ENCODE measurements at places on chromosomes 16 and 17. TPM values are rescaled to one million over a fixed set of nuclear protein-coding genes. Genes with fewer than 3 reads are reported as not detected.

DNA sequence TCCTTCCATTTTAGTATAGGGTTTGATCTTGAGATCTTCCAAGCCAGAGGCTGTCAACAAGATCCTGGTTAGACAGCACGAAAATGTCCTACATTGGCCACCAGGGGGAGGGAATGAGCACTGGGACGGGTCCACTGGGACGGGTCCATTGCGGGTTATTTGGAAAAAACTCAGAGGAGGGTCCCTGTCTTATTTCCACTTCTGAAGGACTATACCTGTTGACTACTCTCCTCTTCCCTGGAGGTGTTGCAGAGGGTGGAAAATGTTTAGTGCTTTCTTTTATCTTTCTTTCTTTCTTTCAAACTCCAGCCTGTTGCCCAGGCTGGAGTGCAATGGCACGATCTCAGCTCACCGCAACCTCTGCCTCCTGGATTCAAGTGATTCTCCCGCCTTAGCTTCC is 2.5 kb downstream of the TTLL6 start:
- H3K4me3 ChIP-seq: no peak overlapping the region
- DNase-seq: peak; percentile 11
- no peak overlapping the region for H3K27ac ChIP-seq
- no peaks in the 10 kb centered on the region for H3K36me3 ChIP-seq
- H3K4me1 ChIP-seq: no peaks in the 10 kb centered on the region

DNA sequence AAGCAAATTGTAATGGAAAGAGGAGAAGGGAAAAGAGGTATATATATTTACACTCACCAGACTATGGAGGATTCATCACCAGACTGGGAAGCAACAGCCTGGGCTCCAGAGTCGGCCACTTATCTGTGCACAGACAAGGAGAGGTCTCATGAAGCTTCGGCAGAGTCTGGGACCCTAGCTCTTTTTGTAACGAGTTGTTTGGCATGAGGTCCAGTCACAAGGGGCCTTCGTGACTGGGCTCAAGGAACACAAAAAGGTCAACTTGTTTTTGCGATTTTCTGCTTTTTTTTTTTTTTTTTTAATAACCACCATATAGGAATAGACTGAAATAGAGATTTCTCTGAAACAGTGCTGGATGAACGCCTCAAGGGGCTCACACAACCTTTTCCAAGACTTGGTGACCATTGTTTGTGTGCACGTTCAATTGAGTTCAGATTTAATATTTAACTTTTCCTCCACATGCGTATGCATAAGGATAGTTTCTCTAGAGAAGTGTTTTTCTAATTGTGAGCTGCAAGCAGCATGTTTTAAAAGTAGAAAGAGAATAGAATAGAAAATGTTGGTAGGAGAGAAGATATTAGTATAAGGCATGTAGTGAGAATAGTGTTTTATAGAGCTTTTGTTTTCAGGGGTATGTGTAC is 25.8 kb downstream of the BPTF start:
- H3K27me3 ChIP-seq: no peaks in the 10 kb centered on the region
- DNase-seq: no peak
- H3K27ac ChIP-seq: no peak overlapping the region
- H3K4me3 ChIP-seq: no peak overlapping the region
- peaks cover 3% of the 10 kb centered on the region for H3K36me3 ChIP-seq
- H3K4me1 ChIP-seq: no peaks in the 10 kb centered on the region

DNA sequence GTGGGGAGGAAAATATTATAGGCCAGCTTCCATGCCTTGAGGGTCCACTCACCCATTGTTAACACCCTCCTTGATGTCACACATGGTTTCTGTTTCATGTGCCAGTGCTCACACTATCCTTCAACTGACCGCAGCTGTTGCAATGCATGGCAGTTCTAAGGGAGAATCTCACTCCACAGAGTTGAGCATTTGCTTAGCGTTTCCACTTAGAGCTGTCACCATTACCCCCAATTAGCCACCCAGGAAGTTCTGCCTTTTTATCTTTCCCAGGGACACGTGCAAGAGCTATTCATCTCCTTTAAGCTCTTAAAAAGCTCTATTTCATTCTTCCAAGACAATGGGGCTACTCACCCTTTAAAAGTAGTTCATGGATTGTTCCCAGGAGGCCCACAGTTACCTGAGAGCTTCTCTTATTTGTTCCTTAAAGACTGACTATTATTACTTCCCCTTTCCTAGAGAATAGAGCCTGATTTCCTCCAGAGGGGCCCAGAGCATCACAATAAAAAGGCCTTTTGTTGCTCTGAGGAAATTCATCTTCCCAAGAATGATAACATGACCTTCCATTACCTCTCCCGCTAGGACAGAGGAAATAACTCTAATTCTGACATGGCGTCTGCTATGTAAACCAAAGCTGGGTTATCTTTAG is 126.8 kb downstream of the CACNG3 start:
- H3K36me3 ChIP-seq: no peaks in the 10 kb centered on the region
- DNase-seq: no peak
- no peaks in the 10 kb centered on the region for H3K27me3 ChIP-seq
- H3K4me3 ChIP-seq: no peak overlapping the region
- H3K4me1 ChIP-seq: no peaks in the 10 kb centered on the region

DNA sequence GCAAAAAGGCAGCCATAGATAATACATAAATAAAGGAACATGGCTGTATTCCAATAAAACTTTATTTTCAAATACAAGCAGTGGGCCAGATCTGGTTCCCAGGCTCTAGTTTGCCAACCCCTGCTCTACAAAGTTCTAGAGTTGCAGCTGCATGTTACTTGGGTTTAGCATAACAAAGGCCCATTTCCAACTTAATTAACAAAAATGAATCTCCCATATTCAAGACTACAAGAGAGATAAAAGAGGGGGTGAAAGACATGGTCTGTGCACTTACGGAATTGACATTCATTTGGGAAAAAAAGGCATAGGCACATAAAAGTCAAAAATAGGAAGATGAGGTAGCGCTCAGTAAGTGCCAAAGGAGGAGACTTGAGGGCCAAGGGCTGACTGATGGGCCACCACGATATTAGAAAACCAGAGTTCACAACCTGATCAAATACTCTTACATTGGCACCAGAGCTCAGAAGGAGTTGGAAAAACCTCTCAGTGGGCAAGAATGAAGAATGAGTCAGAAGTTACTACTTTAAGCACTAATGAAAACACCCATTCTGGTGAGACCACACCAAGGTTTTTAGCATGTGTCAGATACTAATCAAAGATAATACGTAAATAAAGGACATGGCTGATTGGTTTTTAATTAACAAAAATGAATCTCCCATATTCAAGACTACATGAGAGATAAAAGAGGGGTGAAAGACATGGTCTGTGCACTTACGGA is 164.0 kb downstream of the VPS53 start:
- no peaks in the 10 kb centered on the region for H3K27me3 ChIP-seq
- no peak overlapping the region for H3K4me3 ChIP-seq
- peaks cover 1% of the 10 kb centered on the region for H3K36me3 ChIP-seq

ABCA9 gene
- polyA plus RNA-seq: 1.6 TPM

ALDH3A1 gene
- polyA plus RNA-seq: 0.12 TPM

DNA sequence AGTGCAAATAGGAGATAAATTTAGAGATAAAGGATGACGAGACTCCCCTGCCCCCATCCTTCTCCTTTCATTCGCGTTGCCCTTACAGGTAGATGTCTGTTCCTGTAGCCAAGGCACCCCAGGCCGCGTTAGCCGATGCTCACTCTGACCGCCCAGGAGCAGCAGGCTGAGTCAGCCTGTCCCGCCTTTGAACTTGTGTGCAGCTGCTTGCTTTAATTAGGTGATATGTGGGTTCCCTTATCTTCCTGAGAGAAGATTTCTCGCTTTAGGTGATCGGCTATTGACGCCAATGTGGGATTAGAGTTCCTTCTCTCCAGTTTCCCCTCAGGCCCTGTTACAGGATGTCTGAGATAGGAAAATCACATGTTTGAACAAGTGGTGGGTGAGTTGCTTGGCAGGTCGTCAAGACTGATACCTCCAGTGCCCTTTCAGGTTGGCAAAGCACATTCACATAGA is 119.5 kb downstream of the MSI2 start:
- H3K27me3 ChIP-seq: no peaks in the 10 kb centered on the region
- no peak for DNase-seq
- no peak overlapping the region for H3K4me3 ChIP-seq
- no peaks in the 10 kb centered on the region for H3K4me1 ChIP-seq
- no peaks in the 10 kb centered on the region for H3K36me3 ChIP-seq

PRR35 gene
- not detected for polyA plus RNA-seq

DNA sequence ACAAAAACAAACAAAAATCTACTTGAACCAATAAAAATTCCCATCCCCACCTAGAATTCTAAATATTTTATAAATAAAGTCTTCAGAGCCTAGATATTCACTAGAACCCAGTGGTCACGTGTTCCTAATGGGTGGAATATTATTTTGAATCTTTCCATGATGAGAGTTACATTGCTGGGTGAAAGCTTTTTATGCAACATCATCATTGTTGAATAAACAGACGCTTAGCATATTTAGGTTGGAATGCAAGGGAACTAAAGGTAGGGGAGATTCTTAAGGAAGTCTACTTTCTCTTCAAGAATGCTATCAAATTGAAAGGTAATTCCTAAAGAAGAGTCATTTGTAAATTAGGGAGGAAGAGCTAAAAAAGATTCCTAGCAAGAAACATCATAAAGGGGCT is 723.1 kb downstream of the WWOX start:
- H3K27ac ChIP-seq: no peak overlapping the region
- H3K36me3 ChIP-seq: no peaks in the 10 kb centered on the region
- no peaks in the 10 kb centered on the region for H3K27me3 ChIP-seq
- no peak overlapping the region for H3K4me3 ChIP-seq
- no peaks in the 10 kb centered on the region for H3K4me1 ChIP-seq

GRCh38 chr16:81888520-81889394 is 109.7 kb downstream of the PLCG2 start:
- H3K27me3 ChIP-seq: no peaks in the 10 kb centered on the region
- H3K27ac ChIP-seq: no peak overlapping the region
- peak; percentile 46 for DNase-seq
- no peak overlapping the region for H3K4me3 ChIP-seq
- H3K36me3 ChIP-seq: no peaks in the 10 kb centered on the region

CX3CL1 gene
- polyA plus RNA-seq: not detected

ENO3 gene
- polyA plus RNA-seq: 2.0 TPM

GRCh38 chr17:31062346-31062745 is 32.4 kb upstream of the NF1 start:
- DNase-seq: no peak
- no peak overlapping the region for H3K4me3 ChIP-seq
- no peaks in the 10 kb centered on the region for H3K36me3 ChIP-seq
- H3K27ac ChIP-seq: no peak overlapping the region

DNA sequence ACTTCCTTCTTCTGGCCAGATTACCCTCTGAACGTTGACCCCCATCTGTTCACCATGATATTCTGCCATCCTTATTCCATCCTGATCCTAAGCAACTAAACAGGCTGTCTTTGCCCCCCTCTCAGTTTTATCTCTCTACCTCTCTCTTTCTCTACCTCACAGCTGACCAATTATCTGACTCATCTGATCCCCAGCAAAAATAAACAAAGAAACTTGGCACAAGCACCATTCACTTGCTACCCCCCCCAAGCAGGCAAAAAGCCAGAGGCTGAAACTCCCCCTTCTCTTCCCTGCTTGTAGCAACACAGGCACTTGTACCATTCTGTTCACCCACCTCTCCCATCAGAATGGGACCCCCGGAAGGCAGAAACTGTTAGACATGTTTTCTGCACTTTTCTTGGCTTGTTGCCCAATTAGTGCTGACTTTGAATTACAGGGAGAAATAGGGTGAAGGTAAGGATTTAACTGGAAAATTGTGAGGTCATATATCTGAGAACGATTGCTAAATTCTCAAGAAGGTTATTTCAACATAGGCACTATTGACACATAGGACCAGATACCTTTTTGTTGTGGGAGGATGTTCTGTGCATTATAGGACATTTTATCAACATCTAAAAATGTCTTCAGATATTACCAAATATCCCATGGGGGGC is 163.2 kb downstream of the TOX3 start:
- H3K27ac ChIP-seq: no peak overlapping the region
- DNase-seq: peak; percentile 15
- H3K27me3 ChIP-seq: no peaks in the 10 kb centered on the region
- H3K4me1 ChIP-seq: no peaks in the 10 kb centered on the region
- no peak overlapping the region for H3K4me3 ChIP-seq

OR3A3 gene
- polyA plus RNA-seq: not detected

- no peaks in the 10 kb centered on the region for H3K27me3 ChIP-seq
- peak; percentile 27 for DNase-seq
Measured at GRCh38 chr17:57518587-57519581, 226.2 kb downstream of the CCDC182 start.

DNA sequence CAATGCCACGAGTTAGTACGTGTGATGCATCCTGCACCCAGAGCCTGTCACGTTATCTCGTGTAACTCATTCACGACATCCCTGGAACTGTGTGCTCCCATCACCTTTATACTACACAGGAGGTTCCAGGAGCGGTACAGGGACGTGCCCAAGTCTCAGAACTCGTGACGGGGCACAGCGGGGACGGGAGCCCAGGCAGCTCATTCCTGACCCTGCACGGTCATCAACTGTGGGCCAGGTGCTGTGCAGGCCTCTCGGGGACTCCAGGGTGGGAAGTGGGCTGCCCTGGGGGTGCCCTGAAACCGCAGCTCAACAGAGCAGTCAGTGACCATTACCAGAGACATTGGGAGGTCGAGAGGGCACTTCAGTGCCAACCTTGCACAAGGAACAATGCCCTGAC is 11.1 kb upstream of the KIF19 start:
- H3K4me1 ChIP-seq: no peaks in the 10 kb centered on the region
- no peak overlapping the region for H3K4me3 ChIP-seq
- H3K36me3 ChIP-seq: no peaks in the 10 kb centered on the region
- no peaks in the 10 kb centered on the region for H3K27me3 ChIP-seq

DNASE1L2 gene
- polyA plus RNA-seq: 0.40 TPM

TMEM88 gene
- polyA plus RNA-seq: 0.07 TPM

SPAG9 gene
- polyA plus RNA-seq: 49.8 TPM

UTP4 gene
- polyA plus RNA-seq: 80.1 TPM

LCAT gene
- 5.8 TPM for polyA plus RNA-seq

AATK gene
- polyA plus RNA-seq: 0.10 TPM

KRT36 gene
- polyA plus RNA-seq: 0.03 TPM

- peaks cover 8% of the 10 kb centered on the region for H3K4me1 ChIP-seq
- DNase-seq: no peak
- H3K27me3 ChIP-seq: no peaks in the 10 kb centered on the region
- H3K4me3 ChIP-seq: peak overlapping the region; percentile 82
- no peak overlapping the region for H3K27ac ChIP-seq
- H3K36me3 ChIP-seq: peaks cover 19% of the 10 kb centered on the region
Measured at GRCh38 chr17:41967921-41968578, 1.5 kb downstream of the CNP start.

DNA sequence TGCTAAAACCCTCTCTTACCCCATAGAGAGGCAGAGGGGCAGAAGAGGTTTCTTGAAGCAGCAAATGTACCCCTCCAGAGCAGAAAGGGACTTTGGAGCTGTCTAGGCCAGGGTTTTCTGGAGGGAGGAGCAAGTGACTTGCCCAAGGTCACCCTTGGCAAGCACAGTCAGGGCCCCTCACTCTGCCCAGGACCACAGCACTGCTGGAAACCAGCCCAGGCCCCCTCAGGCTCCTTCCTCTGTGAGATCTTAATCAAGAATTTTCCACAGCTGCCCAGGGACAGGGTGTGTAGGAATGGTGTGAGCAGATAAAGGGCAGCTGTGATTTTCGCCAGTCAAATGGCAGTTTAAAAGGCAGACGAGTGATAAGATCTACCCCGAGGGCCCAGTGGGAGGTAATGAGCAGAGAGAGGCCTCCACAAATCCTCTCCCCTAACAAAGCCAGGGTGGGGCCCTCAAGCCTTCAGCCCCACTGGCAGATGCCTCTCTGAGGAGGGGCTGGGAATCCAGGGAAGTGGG is 3.9 kb upstream of the SLC12A3 start:
- no peaks in the 10 kb centered on the region for H3K36me3 ChIP-seq
- H3K27ac ChIP-seq: no peak overlapping the region
- no peaks in the 10 kb centered on the region for H3K27me3 ChIP-seq
- DNase-seq: peak; percentile 59
- no peaks in the 10 kb centered on the region for H3K4me1 ChIP-seq
